ENCODE measurements at places on chromosomes 7 and 10.

DNA sequence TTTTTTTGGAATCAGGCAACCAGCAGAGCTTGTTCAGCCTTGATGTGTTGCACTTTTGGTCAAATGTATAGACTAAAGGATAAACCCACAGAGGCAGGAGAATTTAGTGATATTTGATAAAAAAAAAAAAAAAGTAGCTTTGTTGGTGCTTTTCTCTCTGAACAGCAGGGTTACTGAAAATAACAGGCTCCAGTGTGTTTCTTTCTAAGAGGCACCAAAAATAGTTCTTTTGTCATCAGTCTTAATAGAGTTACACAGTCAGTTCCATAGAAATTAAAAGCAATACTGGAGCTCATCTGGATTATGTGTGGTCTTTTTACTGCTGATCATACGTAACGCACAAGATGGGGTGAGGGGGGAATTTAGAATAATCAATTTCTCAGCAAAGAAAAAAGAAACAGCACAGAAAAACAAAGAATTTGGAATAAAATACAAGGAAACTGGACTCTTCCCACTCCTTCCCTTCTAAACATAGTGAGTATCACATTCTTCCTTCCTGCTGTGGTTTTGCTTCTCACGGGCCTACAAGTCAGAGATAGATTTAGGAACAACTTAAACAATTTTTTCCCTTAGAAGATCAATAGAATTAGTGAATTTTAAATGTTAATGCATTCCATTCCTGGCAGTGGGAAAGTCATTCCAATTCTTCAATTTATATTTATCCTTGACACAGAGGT is 178.8 kb upstream of the AKR1E2 start:
- DNase-seq, result no peak

DNA sequence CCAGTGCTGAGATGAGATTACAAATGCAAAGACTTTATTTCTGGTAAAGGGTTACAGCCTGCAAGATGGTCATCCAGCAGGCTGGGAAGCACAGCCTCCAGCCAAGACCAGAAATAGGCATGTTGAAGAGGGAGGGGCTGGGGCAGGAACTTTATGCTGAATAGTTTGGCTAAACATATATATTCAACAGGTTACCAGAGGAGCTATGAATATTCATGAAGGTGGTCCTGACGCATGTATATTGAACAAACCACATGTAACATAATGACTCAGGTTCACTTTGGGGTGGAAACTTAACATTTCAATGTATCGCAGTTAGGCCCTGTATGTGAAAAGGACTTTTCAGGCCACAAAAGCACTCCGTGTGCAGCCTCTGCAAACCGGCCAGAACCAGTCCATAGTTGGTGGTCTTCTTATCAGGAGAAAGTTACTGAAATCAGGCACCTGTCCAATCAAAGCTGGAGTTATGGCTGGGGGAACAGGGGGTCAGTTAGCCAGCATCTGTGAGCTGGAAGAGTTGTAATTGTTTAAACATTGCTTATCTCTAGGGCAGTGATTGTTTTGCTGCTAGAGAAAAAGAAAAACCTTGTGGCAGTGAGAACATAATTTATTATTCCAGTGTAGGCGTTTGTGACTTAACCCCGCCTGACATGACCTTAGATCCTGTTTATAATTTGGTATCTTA is 372.9 kb upstream of the AUTS2 start:
- DNase-seq, result no peak

- DNase-seq, result no peak
These were observed 25.7 kb downstream of the NDUFB2 start for GRCh38 chr7:140722254-140722653.

DNA sequence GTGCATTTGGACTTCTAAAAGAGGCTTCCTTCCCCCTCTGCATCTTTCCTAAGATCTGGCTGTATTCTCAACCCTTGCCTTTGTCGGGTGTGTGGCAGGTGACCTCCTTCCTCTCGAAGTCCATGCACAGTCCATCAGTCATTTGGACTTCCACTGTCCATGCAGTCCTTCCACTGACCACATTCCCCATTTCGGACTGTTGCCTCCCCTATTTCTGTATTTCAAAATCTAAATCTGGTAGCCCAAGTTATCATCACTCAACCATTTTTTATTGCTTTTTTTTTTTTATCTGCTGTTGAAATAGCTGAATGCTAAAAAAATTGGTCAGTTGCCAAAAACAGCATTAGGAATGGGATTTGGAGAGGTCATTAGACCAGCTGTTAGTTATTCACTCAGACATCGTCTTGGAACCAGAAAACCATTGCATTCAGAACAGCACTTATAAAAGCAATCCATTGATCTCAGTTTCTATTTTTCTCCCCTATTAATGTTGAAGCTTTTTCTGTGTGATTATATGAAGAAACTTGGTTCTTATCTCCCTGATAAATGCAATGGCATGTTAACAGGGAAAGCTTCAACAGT is 575.6 kb downstream of the KIF20B start:
- no peak for DNase-seq

- DNase-seq, result no peak
These were observed 8.6 kb upstream of the BET1 start for GRCh38 chr7:94012746-94013145.

GRCh38 chr10:16965740-16966447 is 148.7 kb upstream of the RSU1 start:
- DNase-seq, result no peak

GRCh38 chr7:102255501-102255900 is 31.2 kb upstream of the SH2B2 start:
- DNase-seq, result no peak

DNA sequence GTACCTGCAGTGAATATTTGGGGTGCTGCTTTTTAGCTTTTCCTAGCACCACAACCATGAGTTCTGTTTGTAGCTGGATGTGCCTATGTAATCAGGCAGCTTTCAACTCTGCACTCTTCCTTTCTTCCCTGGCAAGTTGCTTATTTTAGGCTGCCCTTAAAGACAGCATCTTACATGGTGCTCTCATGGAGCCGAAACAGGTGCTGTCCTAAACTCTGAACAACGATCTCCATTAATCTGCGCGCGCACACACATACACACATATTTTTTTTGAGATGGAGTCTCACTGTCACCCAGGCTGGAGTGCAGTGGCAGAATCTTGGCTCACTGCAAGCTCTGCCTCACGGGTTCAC is 9.1 kb downstream of the RPS24 start:
- no peak for DNase-seq

GRCh38 chr10:90204131-90204955 is 503.0 kb downstream of the KIF20B start:
- DNase-seq, result no peak
